ENCODE measurements at places on chromosomes 2 and 18. TPM values are rescaled to one million over a fixed set of nuclear protein-coding genes. Genes with fewer than 3 reads are reported as not detected.

The IMPACT gene
- 9.3 TPM for total RNA-seq

The BMP10 gene
- total RNA-seq, result not detected

The TRIM54 gene
- total RNA-seq, result not detected

The ZNF236 gene
- total RNA-seq, result 23.9 TPM

The IL36A gene
- not detected for total RNA-seq

The ACP1 gene
- total RNA-seq, result 85.3 TPM

The NDUFV2 gene
- total RNA-seq, result 185 TPM

The STPG4 gene
- 0.44 TPM for total RNA-seq

- H3K36me3 ChIP-seq, result no peaks in the 10 kb centered on the region
- no peak overlapping the region for H3K4me3 ChIP-seq
- H3K4me1 ChIP-seq, result peaks cover 10% of the 10 kb centered on the region
Measured at GRCh38 chr2:189504238-189504637, 63.0 kb downstream of the WDR75 start.

- H3K4me3 ChIP-seq, result no peak overlapping the region
- H3K36me3 ChIP-seq, result no peaks in the 10 kb centered on the region
- H3K4me1 ChIP-seq, result no peaks in the 10 kb centered on the region
- DNase-seq, result no peak
- H3K27ac ChIP-seq, result no peak overlapping the region
- H3K27me3 ChIP-seq, result peaks cover 5% of the 10 kb centered on the region
Measured at GRCh38 chr2:236768393-236769140, 198.9 kb downstream of the ACKR3 start.

- H3K4me3 ChIP-seq, result no peak overlapping the region
- no peak overlapping the region for H3K27ac ChIP-seq
- no peaks in the 10 kb centered on the region for H3K27me3 ChIP-seq
- no peak for DNase-seq
Measured at GRCh38 chr18:76350134-76351025, 144.7 kb downstream of the ZNF516 start.

DNA sequence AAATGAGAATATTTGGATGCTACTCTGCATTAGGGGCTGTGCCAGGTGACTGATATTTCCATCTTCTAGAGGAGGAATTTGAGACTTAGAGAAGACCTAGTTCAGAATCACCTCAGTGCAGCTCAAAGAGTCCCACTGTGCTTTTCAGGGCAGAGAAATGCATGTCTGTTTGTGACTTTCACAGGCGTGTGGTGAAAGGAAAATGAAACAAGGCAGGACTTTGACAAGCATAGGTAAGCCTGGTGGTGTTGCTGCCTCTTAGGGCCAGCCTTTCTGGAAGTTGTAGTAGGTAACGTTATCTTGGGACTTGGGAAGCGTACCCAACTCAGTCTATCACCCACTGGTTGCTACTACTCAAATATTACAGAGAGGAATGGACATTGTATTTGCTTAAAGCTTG is 2.6 kb downstream of the GPR39 start:
- no peaks in the 10 kb centered on the region for H3K4me1 ChIP-seq
- no peaks in the 10 kb centered on the region for H3K36me3 ChIP-seq
- DNase-seq, result no peak
- no peak overlapping the region for H3K27ac ChIP-seq
- H3K4me3 ChIP-seq, result no peak overlapping the region

GRCh38 chr2:162556996-162557395 is 213.1 kb downstream of the GCA start:
- no peaks in the 10 kb centered on the region for H3K27me3 ChIP-seq
- no peak overlapping the region for H3K4me3 ChIP-seq
- no peak overlapping the region for H3K27ac ChIP-seq
- H3K36me3 ChIP-seq, result no peaks in the 10 kb centered on the region
- no peak for DNase-seq

DNA sequence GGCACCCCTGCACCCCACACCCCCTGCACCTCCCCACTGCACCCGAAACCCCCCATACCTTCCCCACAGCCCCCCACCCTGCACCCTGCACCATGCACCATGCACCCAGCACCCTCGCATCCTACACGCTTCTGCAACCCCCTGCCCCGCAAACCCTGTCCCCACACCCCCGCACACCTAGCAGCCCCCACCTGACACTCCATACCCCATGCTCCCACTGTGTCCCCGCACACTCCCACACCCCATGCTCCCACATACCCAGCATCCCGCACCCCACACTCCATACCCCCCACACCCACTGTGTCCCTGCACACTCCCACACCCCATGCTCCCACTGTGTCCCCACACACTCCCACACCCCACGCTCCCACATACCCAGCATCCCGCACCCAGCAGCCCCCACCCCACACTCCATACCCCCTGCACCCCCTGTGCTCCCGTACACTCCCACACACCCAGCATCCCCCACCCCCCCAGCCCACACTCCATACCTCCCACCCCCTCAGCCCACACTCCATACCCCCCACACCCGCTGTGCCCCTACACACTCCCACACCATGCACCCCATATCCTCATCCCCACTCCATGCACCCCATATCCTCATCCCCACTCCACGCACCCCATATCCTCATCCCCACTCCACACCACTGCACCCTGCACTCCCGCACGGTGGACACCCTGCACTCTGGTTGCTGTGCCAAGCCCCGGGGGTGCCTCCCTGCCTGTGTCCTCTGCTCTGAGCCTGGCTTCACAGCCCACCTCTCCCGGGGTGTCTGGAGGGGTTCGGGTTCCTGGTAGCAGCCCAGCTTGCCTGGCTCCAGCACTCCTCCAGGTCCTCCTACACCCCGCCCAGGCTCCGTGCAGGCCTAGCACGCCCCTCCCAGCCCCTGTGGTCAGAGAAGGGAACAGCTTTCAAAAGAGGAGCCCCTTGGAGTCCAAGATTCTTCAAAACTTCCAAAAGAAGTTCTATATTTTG is 93.9 kb upstream of the CTDP1 start:
- no peak for DNase-seq

GRCh38 chr2:159462201-159462785 is 154.1 kb downstream of the BAZ2B start:
- no peak overlapping the region for H3K4me3 ChIP-seq
- DNase-seq, result no peak
- H3K27me3 ChIP-seq, result no peaks in the 10 kb centered on the region
- H3K36me3 ChIP-seq, result peaks cover 4% of the 10 kb centered on the region

DNA sequence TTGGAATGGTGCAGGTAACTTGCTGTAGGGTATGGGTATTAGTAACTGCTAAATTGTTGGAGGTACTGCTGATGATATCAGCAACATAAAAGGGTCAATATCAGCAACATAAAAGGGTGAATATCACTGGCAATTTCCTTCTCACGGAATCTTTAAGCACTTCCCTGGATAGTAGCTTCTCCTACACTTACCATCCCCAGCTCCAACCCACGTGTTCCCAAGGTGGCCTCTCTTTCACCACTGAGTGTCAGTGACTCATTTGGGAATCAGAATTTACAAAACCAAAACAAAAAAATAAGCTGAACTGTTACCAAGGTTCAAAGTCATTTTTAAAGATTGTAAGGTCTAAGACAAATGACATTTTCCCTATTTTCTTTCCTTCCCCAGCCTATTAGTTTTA is 70.8 kb downstream of the LRP2 start:
- no peaks in the 10 kb centered on the region for H3K36me3 ChIP-seq
- H3K27ac ChIP-seq, result no peak overlapping the region
- DNase-seq, result no peak
- no peak overlapping the region for H3K4me3 ChIP-seq
- no peaks in the 10 kb centered on the region for H3K4me1 ChIP-seq

GRCh38 chr18:62999392-62999791 is 284.1 kb downstream of the PHLPP1 start:
- H3K27ac ChIP-seq, result no peak overlapping the region
- peaks cover 3% of the 10 kb centered on the region for H3K27me3 ChIP-seq
- H3K4me3 ChIP-seq, result no peak overlapping the region

DNA sequence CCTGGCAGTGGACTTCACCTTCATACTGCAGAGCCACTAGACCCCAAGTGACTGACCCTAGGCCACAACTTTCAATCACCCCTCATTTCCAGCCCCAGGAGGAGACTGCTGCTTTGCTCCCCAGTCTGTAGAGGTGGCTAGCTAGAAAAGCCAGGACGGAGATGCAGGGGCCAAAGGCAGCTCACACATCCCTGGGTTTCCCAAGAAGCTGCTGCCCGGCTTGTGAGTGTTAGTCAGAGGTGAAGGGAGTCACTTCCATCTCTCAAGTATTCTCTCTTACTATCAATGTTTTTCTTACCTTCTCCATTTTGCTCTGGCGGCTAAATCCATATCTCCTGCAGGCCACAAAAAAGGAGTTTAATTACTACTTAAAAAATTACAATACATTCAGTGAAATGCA is 36.2 kb downstream of the CCDC93 start:
- peaks cover 33% of the 10 kb centered on the region for H3K36me3 ChIP-seq
- H3K4me1 ChIP-seq, result no peaks in the 10 kb centered on the region
- no peaks in the 10 kb centered on the region for H3K27me3 ChIP-seq
- H3K27ac ChIP-seq, result no peak overlapping the region
- H3K4me3 ChIP-seq, result no peak overlapping the region

- peaks cover 37% of the 10 kb centered on the region for H3K36me3 ChIP-seq
- no peaks in the 10 kb centered on the region for H3K27me3 ChIP-seq
- peaks cover 10% of the 10 kb centered on the region for H3K4me1 ChIP-seq
- no peak overlapping the region for H3K4me3 ChIP-seq
Measured at GRCh38 chr18:9594823-9595596, 19.3 kb downstream of the PPP4R1 start.

DNA sequence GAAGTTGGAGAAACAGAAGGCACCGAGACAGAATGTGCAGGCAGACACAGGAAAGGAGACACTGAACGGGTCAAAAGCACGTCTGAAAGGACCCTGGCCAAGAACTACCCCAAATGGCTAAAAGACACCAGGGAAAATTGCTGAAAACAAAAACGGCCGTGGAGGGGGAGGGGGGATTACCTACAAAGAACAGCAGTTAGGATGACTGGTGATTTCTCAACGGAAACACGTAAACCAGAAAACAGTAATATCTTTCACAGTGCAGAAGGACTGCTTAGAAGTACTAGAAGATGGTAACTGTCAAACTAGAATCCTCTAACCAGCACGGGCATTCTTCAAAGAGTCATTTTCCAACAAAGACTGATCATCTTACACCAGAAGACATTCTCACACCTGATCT is 142.6 kb downstream of the HDAC4 start:
- H3K4me3 ChIP-seq, result no peak overlapping the region
- H3K27me3 ChIP-seq, result no peaks in the 10 kb centered on the region
- H3K36me3 ChIP-seq, result peaks cover 59% of the 10 kb centered on the region

DNA sequence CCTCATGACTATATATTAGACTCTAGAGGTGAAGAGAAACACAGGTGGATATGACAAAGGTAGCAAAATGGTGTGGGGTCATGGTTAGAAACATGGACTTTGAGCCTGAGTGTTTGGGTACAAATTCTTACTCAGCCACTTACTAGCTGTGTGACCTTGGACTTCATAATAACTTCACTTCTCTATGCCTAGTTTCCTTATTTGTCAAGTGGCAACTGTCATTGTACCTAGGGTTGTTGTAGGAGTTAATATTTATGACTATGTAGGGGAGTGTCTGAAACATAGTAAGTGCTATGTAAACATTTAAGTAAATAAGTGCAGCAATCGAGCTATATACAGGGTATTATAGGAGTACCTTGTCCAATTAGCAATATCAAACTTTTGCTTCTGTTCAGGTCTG is 49.7 kb upstream of the RAPH1 start:
- H3K27me3 ChIP-seq, result peaks cover 25% of the 10 kb centered on the region
- DNase-seq, result no peak
- H3K4me3 ChIP-seq, result no peak overlapping the region
- no peak overlapping the region for H3K27ac ChIP-seq
- no peaks in the 10 kb centered on the region for H3K36me3 ChIP-seq

GRCh38 chr2:9358846-9359245 is 64.5 kb downstream of the ITGB1BP1 start:
- DNase-seq, result no peak
- no peak overlapping the region for H3K27ac ChIP-seq
- no peaks in the 10 kb centered on the region for H3K4me1 ChIP-seq
- peaks cover 33% of the 10 kb centered on the region for H3K27me3 ChIP-seq
- H3K4me3 ChIP-seq, result no peak overlapping the region

DNA sequence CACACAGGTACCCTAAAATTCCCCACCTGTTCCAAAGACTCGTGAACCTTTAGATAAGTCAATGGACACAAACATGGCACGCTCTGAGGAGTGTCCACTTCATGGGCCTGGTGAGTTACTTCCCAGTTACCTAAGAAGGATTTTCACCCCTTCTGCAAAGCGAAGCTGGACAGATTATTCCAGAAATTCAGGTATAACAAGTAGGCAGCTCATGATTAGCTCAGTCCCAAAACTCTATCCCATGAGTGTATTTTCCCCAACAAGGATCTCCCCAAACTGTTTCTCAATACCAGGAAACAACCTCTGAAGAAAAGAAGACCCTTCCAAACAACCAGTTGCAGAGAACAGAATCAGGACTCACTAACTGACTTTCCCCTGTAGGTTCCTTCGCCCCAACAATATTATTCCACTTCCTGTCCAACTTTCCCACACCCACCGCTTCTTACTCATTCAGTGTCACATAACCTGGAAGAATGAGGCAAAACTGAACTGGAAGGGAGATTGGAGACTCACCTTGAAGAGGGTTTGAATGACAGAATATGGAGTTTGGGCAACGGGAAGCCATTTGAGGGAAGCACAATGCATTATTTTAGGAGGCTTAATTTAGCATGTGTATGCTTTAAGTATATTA is 120.1 kb downstream of the ANTXR1 start:
- H3K4me1 ChIP-seq, result no peaks in the 10 kb centered on the region
- H3K4me3 ChIP-seq, result no peak overlapping the region
- H3K27ac ChIP-seq, result no peak overlapping the region
- no peak for DNase-seq

All from activated CD4-positive, alpha-beta T cell treated with anti-CD3 and anti-CD28 coated beads, Interleukin-2, amount 10 ng/mL, durations not matched to agents 7 days and 5 days (primary cell).